ENCODE measurements at places on chromosomes 11 and 22.

DNA sequence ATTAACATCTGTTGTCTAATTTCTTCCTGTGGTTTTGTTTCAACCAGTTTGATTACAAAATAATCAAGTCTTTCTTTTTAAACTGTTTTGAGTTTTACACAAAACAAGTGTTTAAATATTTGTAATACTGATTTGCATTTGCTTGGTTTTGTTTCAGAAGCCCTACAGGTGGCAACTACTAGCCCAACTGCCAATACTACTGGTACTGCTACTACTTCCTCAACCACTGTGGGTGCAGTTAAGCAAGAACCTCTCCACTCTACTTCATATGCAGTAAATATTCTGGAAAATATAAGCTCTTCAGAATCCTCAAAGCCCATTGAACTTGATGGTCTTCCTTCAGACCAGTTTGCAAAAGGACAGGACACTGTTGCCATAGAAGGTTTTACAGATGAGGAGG is 61.1 kb downstream of the QSER1 start:
- no peak for DNase-seq

DNA sequence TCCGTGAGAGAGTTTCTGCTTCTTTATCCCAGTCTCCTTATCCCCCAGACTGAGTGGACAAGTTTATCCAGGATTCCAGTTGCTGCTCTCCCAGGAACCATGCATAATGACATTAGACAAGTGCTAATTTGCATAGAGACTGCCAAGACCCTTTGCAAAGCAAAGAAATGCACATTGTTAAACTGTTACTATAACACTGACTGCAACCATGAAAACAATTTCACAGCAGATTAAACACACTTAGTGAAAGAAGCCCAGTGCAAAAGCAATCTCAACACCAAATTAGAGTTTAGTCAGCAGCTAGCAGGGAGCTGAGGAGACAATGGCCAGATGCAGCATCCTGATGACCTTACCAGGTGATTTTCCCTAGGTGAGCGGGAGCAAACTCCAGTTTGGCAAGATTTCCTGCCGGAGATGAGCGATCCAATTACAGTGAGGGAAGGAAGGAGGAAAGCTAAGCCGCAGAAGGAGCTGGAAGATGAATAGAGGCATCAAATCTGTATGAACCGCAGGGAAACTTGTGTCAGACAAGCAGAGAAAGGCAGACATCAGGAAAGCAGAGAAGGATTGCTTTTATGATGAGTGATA is 273.8 kb upstream of the B3GAT1 start:
- DNase-seq: no peak

GRCh38 chr22:33842006-33842354 is 78.3 kb downstream of the LARGE1 start:
- no peak for DNase-seq

GRCh38 chr11:16148301-16148931 is 207.9 kb downstream of the SOX6 start:
- DNase-seq: no peak

GRCh38 chr11:93895106-93895862 is 44.9 kb upstream of the VSTM5 start:
- DNase-seq: no peak

- DNase-seq: no peak
Observed at GRCh38 chr22:35134637-35135036, 68.7 kb downstream of the ISX start.

DNA sequence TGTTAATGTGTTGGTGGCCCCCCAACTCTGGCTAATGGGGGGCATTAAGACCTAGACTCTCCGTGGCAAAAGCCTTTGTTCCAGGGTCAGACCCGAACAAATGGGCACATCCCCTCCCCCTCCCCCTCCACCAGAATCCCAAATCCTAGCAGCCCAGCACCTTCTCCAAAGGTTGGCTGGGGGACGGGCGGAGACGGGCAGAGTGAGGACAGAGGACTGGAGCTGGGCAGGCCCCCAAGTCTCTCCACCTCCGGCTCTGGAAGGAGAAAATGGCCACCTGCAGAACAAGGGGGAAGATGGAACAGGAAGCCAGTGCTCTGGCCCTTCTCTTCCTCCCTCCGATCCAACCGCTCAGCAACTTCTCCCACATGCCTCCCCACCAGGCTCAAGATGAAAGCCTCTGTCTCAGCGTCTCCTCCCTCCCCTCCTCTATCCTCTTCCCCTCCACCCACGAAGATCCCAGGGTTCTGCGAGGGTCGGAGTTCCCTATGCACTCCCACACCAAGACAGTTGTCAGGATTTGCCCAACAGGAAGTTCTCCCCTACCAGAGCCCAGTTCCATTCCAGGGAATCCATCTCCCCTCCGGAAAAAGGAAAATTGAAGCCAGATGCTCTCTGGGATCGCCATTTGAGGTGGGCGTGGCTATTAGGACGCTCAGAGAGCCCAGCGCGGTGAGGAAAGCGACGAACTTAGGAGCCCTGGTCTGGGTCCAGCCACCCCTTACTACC is 20.1 kb downstream of the ADA2 start:
- DNase-seq: no peak

DNA sequence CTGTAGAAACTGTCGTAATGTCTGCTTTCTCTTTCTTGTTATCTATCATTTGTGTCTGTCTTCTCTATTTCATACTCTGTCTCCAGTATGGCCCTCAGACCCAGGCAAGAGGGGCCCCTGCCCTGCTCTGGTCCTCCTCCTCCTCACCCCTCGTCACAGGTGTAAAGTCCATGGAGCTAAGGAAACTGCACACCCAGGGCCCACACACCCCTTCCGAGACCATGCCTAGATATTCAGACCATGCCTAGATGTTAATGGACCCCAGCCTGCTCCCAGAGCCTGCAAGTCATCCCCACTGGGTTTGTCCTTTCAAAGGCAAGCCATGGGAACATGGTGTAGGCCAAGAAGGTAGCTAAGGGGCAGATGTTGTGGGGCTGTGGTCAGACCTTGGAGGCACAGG is 24.1 kb upstream of the ANO1 start:
- no peak for DNase-seq

- no peak for DNase-seq
Observed at GRCh38 chr22:25112538-25113253, 87.0 kb upstream of the CRYBB3 start.

- no peak for DNase-seq
Observed at GRCh38 chr11:18321578-18321968, 367 bp downstream of the HPS5 start.

DNA sequence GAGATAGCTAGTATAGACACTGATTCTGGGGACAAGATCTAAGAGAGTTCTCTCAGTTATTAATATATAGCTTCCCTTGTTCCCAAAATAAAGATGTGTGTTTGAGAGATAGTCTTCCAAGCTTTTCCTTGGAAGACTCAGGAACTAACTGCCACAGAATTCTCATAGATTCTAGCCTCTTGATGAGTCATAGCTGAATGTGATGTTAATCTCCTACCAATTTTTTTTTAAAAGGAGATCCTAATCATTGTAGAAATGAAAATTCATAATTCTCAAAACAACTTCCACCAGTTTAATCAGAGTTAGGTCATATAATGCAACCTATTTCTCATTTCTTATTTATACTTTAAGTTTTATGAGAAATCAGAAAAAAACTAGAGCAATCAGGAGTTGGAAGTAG is 148.8 kb downstream of the JRKL start:
- no peak for DNase-seq

GRCh38 chr11:13262096-13262495 is 15.5 kb upstream of the BMAL1 start:
- no peak for DNase-seq

DNA sequence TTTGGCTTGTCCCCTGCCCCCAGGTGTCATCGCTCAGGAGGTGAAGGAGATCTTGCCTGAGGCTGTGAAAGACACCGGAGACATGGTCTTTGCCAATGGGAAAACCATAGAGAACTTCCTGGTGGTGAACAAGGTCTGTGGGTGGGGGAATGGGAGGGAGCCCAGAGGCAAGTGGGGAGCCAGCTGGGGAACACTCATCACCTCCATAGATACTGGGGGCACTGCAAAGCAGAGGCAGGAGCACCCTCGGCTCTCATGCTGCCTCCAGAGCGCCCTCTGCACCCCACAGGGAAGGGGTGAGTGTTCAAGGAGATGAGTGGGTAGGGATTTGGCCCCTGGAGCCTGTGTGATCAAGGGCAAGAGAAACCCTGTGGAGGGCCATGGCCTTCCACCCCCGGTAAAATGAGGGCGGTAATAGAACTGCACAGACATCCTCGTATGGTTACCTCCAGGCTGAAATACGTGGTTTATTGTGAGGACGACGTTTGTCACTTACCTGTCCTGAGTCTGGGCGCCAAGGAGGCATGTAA is 14.0 kb downstream of the TMEM258 start:
- DNase-seq: no peak

DNA sequence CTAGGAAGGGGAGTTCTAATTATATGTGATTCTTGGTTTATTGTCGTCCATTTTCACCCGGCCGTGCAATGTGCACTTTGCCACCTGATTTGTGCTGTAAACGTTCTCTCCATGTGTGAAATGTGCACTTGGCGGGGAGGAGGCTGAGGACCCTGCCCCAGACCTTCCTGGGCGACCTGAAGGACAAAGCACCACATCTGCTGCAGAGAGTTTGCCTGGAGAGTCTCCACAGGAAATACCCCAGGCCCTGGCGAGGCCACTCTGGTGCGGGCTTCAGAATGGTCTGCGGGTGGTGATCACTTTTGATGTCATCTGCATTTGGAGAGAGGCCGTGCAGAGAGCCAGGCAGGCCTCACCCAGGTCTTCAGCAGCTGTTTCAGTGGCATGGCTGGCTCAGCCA is 224.7 kb downstream of the BRD1 start:
- DNase-seq: no peak

DNA sequence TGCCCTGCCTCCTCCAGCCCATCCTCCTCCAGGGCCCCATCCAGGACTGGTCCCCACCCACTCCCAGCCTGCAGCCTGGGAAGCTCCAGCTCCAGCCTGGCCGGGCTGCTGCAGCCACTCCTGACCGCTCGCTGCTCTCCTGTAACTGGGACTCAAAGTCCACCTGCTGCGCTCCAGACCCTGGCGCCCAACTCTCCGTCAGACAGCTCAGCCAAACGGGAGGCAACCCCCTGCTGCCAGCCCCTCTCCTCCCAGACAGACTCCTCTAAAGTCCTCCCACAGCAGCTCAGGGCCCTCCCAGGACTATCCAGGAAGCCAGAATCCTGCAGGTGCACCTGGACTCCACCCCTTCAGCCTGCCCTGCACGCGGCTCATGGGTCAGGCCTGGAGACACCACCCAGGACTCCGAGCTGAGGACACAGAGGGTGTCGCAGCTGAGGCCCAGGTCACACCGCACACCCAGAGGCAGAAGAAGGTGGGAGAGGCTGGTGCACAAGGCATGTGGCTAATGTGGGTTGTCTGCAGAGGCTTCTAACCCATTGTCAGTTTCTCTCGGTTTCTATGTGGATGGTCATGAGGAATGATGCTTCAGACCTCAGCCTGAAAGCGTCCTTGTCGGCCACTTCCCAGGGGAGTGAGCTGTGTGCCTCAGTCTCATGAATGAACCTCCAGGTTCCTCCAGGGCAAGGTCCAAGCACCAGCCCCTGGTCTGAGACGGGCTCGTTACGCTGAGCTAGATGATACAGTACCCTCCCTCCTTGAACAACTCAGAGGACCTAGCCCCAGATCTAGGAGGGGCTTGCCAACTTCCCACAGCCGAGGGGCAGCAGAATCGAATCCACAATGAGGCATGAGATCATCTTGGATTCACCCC is 1514.8 kb downstream of the TBC1D22A start:
- DNase-seq: no peak

DNA sequence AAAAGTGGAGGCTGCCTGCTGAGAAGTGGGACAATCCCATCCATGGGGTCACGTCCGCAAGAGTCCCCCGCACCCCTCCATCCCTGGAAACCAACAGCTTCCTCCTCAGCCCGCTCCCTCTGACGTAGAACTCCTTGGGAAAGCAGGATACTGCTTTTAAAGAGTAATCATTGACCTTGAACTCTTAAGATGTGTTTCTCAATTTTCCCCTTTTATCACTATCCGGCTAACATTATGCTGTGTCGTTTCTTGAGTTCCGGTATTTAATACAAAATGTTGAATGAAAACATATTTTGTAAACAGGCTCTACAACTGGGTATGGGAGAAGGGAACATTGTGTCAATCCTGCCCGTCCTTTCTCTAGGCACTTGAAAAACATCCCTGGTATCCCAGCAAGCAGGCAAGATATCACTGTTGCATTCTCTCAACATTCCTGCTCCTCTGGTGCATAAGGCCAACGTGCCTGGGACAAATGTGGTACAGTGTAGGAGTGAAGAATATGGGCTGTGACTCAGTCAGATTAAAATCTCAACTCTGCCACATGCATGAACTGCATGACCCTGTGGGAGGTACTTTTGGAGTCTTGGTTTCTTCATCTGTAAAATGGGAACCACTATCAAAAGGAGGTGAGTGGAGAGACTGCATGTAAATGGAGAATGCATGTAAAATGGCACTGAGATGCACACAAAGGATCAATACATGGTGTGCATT is 52.8 kb downstream of the WT1 start:
- DNase-seq: no peak

- no peak for DNase-seq
Observed at GRCh38 chr11:19891022-19891421, 178.4 kb downstream of the NAV2 start.

- no peak for DNase-seq
Observed at GRCh38 chr11:134471716-134472455, 59.8 kb upstream of the B3GAT1 start.

- DNase-seq: no peak
Observed at GRCh38 chr11:1742869-1743584, 7.4 kb downstream of the IFITM10 start.

DNA sequence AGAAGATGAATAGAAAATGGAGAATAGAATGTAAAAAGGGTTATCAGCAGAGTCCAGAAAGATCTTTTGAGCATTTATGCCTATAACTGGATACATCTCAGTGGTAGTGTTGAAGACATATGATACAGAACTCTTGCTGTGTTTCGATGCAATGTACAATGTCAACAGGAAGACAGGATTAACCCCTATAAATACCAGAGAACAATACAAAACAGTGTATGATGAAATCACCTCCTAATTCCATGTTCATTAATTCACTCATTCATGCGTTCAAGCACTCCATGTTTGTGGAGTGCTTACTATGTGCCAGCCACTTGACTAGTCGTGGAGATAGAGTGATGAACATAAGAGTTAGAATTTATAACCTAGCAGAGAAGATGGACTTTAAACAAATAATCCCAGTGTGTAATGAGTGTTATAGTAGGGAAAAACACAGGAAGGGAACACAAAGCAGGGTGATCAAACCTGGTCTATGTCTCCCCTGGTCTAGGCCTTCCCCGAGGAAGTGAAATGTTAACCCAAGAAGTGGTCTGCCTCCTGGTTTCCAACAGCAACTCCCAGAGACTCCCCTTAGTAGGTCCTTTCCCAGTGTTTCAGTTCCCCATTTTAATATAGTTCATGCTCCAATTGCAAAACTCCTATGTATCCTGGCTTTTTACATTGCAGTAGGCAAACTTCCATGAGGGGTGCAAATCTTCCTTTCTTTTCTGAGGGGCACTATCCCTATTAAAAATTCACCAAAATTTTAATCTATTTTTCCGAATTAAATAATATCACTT is 9.1 kb upstream of the SESN3 start:
- no peak for DNase-seq

All from NK-92 treated with Interleukin-12 subunit alpha and Interleukin-12 subunit beta, amount 100 ng/mL, for 24 hours (cell line).